ENCODE measurements at places on chromosomes 2 and 18.

GRCh38 chr2:84940088-84940470, 30.9 kb upstream of the KCMF1 start:
- peaks cover 15% of the 10 kb centered on the region for H3K36me3 ChIP-seq
- H3K4me3 ChIP-seq: peak overlapping the region; percentile 67
- H3K4me1 ChIP-seq: peaks cover 57% of the 10 kb centered on the region
- H3K27ac ChIP-seq: peak overlapping the region; percentile 96

GRCh38 chr2:185658750-185659149, 79.9 kb upstream of the FSIP2 start:
- no peak overlapping the region for H3K4me3 ChIP-seq
- DNase-seq: no peak
- H3K36me3 ChIP-seq: no peaks in the 10 kb centered on the region
- H3K27me3 ChIP-seq: no peaks in the 10 kb centered on the region

DNA sequence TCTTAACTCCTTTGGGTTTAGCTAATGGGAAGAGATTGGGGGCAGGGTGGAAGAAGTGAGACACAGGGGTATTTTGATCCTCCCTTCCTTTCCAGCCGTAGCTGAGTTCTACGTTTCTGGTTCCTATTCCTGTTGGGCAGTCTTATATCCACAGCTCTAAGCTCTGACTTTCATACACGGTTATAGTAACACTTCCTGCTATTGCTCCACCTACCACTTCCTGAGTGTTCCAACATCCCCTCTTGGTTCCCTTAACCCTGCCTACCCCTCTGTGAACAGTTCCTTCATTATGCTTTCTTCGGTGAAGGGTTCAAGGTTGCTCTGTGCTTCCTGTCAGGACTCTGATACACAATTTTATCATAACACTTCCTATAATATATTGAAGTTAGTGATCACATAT, 205.1 kb downstream of the DNAH7 start:
- H3K36me3 ChIP-seq: no peaks in the 10 kb centered on the region
- peaks cover 7% of the 10 kb centered on the region for H3K27me3 ChIP-seq
- DNase-seq: no peak
- H3K4me1 ChIP-seq: no peaks in the 10 kb centered on the region
- no peak overlapping the region for H3K27ac ChIP-seq
- no peak overlapping the region for H3K4me3 ChIP-seq

- no peak overlapping the region for H3K27ac ChIP-seq
- no peak overlapping the region for H3K4me3 ChIP-seq
- DNase-seq: no peak
- H3K36me3 ChIP-seq: no peaks in the 10 kb centered on the region
- peaks cover 48% of the 10 kb centered on the region for H3K27me3 ChIP-seq
- peaks cover 12% of the 10 kb centered on the region for H3K4me1 ChIP-seq
These were observed 2.4 kb upstream of the MAPRE3 start for GRCh38 chr2:26968001-26968400.

DNA sequence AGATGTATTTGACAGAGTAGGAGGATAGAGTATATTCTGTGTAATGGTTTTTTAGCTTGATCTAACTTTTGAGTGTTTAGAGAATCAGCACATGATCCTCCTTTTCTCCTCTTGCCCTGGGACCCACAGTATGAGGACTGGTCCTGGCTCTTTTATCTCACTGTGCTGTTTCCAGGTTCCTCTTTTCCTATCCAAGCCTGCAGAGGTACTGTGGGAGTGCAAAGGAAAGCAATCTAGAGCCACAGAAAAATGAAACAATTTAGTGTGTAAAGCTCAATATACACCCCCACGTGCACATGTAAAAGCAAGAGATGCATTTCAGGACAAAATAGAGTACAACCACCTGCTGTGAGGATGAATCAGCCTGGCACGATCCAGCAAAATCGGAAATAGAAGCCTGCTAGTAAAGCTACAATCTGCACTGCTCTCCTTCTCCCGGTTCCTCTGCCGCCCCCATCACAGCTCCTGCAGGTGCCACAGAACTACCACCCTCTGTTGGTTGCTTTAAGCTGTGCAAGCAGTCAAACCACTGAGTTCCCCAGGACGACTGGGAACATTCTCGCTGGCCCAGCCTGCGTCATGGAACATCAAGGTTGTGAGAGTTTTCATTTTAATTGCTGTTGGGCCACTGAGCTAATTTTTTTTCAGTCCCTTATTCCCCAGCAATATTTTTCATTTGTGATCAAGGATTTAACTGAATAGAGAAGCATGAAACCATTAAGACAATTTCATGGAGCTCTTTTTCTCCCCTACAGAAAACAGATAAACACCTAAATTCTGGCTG, 47.8 kb upstream of the MAPRE3 start:
- H3K4me3 ChIP-seq: no peak overlapping the region
- H3K27ac ChIP-seq: no peak overlapping the region
- DNase-seq: peak; percentile 52
- peaks cover 2% of the 10 kb centered on the region for H3K4me1 ChIP-seq

GRCh38 chr2:194289712-194290346, 1367.2 kb upstream of the SLC39A10 start:
- no peak overlapping the region for H3K27ac ChIP-seq
- H3K4me1 ChIP-seq: no peaks in the 10 kb centered on the region
- DNase-seq: no peak
- no peak overlapping the region for H3K4me3 ChIP-seq

- no peak overlapping the region for H3K4me3 ChIP-seq
- peaks cover 6% of the 10 kb centered on the region for H3K4me1 ChIP-seq
- DNase-seq: no peak
- no peak overlapping the region for H3K27ac ChIP-seq
These were observed 3.4 kb downstream of the SDC1 start for GRCh38 chr2:20221555-20221973.

- H3K36me3 ChIP-seq: no peaks in the 10 kb centered on the region
- H3K27ac ChIP-seq: no peak overlapping the region
- DNase-seq: no peak
- no peaks in the 10 kb centered on the region for H3K27me3 ChIP-seq
- no peak overlapping the region for H3K4me3 ChIP-seq
- H3K4me1 ChIP-seq: no peaks in the 10 kb centered on the region
These were observed 60.0 kb upstream of the NOSTRIN start for GRCh38 chr2:168742258-168742932.

DNA sequence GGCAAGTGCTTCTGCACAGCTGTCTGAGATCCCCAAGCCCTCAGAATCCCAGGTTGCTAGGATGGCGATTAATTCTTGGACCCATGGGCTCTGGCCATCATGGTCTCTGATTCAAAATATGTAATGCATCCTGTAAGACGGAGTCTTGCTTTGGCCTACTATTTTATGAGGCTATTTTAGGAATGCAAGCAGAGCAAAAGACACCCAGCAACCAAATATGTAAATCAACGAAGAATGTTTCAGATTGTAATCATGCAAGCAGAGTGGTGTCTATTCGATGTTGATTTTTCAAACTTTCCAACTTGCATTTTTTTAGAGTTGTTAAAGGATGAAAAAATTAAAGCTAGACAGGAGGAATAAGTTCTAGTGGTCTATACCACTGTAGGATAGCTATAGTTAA, 154.8 kb downstream of the COL6A3 start:
- DNase-seq: no peak
- H3K36me3 ChIP-seq: no peaks in the 10 kb centered on the region
- no peak overlapping the region for H3K4me3 ChIP-seq
- peaks cover 25% of the 10 kb centered on the region for H3K27me3 ChIP-seq
- no peaks in the 10 kb centered on the region for H3K4me1 ChIP-seq

DNA sequence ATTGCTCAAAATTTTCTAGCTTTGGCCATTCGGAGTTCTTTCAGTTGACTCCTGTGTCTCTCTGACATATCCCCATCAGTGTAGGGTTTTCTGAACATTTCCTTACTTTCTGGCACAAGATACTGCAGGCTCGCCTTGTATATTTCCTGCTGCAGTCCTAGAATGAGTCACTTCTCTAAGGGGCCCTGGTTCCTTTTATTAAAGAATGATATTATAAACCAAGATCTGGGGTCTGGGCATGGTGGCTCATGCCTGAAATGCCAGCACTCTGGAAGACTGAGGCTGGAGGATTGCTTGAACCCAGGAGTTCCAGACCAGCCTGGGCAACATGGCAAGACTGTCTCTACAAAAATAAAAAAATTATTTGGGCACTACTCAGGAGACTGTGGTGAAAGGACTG, 3.0 kb upstream of the RPL37A start:
- no peak overlapping the region for H3K4me3 ChIP-seq
- no peaks in the 10 kb centered on the region for H3K27me3 ChIP-seq
- no peak overlapping the region for H3K27ac ChIP-seq
- no peak for DNase-seq

DNA sequence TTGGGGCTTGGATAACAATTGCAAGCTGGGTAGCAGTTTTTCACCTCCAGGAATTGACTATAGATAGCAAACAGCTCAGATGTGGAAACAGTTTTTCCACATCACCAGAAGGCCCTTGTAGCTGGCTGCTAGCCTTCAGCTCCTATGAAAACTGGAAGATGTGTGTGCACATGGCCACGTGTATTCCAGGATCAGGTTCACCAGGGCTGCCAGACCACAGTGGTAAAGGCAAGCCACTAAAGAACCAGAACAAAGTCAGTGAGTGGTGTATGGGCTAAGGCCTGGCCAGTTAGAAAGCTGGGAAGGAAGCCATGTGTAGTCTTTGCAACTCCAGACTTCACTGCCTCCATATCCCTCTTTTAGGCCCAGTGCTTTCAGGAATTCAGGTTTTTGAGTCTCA, 12.9 kb downstream of the LRRTM1 start:
- H3K27me3 ChIP-seq: no peaks in the 10 kb centered on the region
- no peak overlapping the region for H3K4me3 ChIP-seq
- DNase-seq: no peak
- H3K27ac ChIP-seq: no peak overlapping the region
- H3K36me3 ChIP-seq: no peaks in the 10 kb centered on the region

- peaks cover 68% of the 10 kb centered on the region for H3K36me3 ChIP-seq
- no peak overlapping the region for H3K4me3 ChIP-seq
- H3K27ac ChIP-seq: no peak overlapping the region
- H3K27me3 ChIP-seq: no peaks in the 10 kb centered on the region
- peaks cover 75% of the 10 kb centered on the region for H3K4me1 ChIP-seq
- DNase-seq: no peak
These were observed 9.3 kb downstream of the SP3 start for GRCh38 chr2:173955867-173956266.

DNA sequence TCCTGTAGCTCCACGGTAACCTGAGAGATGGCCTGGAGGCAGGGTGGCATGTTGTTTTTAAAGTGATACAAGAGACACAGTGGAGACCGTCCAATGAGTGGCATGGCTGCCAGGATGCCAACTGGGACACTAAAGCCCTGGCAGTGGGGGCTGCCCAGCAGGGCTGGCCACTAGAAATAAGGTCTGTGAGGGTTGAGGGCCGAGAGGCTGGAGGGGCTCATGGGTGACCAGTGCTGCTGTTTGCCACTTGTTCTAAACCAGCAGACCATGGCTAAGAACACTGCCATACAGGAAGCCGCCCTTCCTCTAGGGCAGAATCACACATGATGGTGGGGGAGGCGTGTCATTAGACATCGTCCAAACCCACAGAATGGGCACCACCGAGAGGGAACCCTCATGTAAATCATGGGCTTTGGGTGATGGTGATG, 71.9 kb downstream of the ALPK2 start:
- peaks cover 4% of the 10 kb centered on the region for H3K4me1 ChIP-seq
- peaks cover 8% of the 10 kb centered on the region for H3K36me3 ChIP-seq
- DNase-seq: no peak
- no peak overlapping the region for H3K4me3 ChIP-seq

DNA sequence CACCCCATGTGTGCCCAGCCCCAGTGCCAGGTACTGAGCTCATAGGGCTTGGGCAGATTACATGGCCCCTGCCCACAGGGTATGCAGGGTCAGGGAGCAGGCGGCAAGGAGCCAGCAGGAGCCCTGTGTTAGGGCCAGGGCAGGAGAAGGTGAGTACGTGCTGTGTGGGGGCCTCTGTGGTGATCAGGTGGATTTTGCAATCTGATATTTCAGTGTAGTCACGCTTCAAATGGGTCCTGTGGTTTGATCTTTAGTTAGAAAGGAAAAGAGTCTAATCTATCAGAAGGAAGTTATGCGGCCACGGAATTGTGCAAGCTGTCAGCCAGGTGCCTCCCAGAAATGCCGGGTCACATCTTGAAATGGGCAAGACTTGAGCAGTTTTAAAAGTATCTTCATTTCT, 13.9 kb downstream of the UBE2F start:
- no peak overlapping the region for H3K4me3 ChIP-seq
- H3K27me3 ChIP-seq: no peaks in the 10 kb centered on the region
- H3K4me1 ChIP-seq: peaks cover 8% of the 10 kb centered on the region
- H3K36me3 ChIP-seq: peaks cover 2% of the 10 kb centered on the region
- no peak for DNase-seq
- H3K27ac ChIP-seq: peak overlapping the region; percentile 24

GRCh38 chr2:120435671-120436459, 89.9 kb downstream of the INHBB start:
- DNase-seq: peak; percentile 15
- H3K27ac ChIP-seq: no peak overlapping the region
- no peaks in the 10 kb centered on the region for H3K36me3 ChIP-seq
- H3K4me3 ChIP-seq: no peak overlapping the region

GRCh38 chr2:164388511-164388910, 232.8 kb downstream of the GRB14 start:
- no peaks in the 10 kb centered on the region for H3K4me1 ChIP-seq
- DNase-seq: no peak
- no peaks in the 10 kb centered on the region for H3K27me3 ChIP-seq
- H3K27ac ChIP-seq: no peak overlapping the region
- H3K36me3 ChIP-seq: no peaks in the 10 kb centered on the region
- H3K4me3 ChIP-seq: no peak overlapping the region

DNA sequence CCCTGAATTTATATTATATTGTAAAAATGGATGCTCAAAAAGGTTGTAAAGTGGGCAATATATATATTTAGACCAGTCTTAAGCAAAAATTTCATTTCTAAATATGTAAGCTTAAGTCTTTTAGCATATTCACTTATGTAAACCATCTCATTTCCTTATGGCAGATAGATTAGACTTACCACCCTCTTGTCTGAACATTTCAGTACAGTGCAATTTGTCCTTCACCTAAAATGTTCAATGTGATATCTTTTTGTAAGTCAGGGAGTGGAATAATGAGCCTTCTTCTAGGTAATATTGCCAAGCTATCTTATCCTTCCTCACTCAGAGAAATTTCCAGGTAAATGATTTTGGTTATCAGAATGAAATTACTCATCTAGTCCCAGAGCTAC, 92.3 kb downstream of the KLF7 start:
- H3K27ac ChIP-seq: no peak overlapping the region
- no peaks in the 10 kb centered on the region for H3K36me3 ChIP-seq
- H3K4me1 ChIP-seq: peaks cover 20% of the 10 kb centered on the region
- DNase-seq: no peak
- H3K27me3 ChIP-seq: peaks cover 24% of the 10 kb centered on the region
- H3K4me3 ChIP-seq: peak overlapping the region; percentile 48

All from activated CD8-positive, alpha-beta memory T cell treated with anti-CD3 and anti-CD28 coated beads, Interleukin-2, amount 10 ng/mL, durations not matched to agents 7 days and 5 days (primary cell).